ENCODE measurements at places on chromosomes 5 and 9. TPM values are rescaled to one million over a fixed set of nuclear protein-coding genes. Genes with fewer than 3 reads are reported as not detected.

IL9 gene
- total RNA-seq: not detected

GZMA gene
- total RNA-seq: not detected

DDX4 gene
- under 0.01 TPM for total RNA-seq

ANKRD20A1 gene
- under 0.01 TPM for total RNA-seq

PRDM12 gene
- total RNA-seq: not detected

PLCXD3 gene
- not detected for total RNA-seq

Data from nasal cavity respiratory epithelium epithelial cell of viscerocranial mucosa (primary cell).